DMS 273 treated with DMSO at 0.1 percent for 48 hours (cell line): ENCODE measurements at places on chromosomes 2 and 18.

DNA sequence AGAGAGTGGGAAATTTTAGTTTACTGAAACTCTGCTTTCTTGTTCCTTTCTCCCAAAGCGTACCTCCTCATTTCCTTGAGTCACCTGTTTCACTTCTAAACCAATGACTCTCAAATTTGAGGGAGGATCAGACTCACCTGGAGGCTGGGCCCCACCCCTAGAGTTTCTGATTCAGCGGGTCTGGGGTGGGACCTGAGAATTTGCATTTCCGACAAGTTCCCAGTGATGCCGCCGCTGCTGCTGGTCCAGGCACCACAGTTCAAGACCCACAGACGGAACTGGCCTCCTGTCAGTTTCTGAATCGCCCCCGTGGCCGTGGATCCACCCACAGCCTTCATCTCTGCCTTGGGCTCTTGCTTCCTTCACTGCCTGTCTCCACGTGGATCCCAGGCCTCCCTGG is 44.9 kb upstream of the PELI1 start:
- DNase-seq, result no peak

GRCh38 chr2:24342110-24342910 is 18.0 kb downstream of the ITSN2 start:
- no peak for DNase-seq

DNA sequence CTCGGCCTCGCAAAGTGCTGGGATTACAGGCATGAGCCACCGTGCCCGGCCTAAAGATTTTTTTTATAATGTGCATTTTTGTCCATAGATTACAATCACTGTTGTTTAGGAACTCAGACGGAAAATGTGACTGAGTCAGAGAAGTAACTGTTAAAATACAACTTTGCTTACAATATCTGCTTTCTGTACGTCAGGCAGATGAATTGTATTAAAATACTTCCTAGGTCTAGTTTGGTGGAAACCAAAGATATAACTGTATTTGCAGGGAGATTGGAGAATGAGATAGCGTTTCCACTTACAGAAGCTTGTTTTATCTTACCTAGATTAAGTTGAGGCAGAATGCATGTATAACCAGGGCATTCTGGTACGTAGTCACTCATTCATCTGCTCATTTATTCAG is 36.7 kb downstream of the ASAP2 start:
- DNase-seq, result no peak

GRCh38 chr2:221517696-221518151 is 54.4 kb downstream of the EPHA4 start:
- no peak for DNase-seq

DNA sequence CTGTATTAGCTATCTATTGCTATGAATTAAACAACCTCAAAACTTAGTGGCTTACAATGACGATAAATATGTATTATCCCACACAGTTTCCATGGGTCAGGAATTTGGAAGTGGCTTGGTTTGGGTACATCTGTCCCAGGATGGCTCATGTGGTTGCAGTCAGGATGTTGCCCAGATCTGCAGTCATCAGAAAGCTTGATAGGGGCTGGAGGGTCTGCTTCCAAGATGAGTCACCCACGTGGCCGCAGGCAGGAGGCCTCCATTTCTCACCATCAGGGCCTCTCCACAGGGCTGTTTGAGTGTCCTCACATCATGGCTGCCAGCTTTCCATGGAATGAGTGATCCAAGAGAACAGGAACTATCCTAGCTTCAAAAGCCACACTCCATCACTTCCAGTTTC is 46.4 kb downstream of the CHRNA1 start:
- DNase-seq, result no peak

DNA sequence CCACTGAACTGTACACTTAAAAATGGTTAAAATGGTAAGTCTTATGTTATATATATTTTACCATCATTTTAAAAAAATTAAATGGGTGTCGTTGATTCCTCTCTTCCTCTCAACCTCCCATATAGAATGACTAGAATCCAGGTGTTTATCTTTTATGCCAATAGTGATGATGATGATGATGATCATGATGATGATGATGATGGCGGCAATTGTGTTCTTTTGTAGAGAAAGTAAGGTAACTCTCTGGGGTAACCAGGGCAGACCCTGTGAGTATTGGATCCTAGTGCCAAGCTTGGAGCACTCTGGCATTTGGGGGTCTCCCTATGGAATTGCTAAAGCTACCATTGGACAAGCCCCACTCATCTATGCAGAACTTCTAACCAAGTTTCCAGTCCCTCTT is 113.6 kb downstream of the GLI2 start:
- no peak for DNase-seq

DNA sequence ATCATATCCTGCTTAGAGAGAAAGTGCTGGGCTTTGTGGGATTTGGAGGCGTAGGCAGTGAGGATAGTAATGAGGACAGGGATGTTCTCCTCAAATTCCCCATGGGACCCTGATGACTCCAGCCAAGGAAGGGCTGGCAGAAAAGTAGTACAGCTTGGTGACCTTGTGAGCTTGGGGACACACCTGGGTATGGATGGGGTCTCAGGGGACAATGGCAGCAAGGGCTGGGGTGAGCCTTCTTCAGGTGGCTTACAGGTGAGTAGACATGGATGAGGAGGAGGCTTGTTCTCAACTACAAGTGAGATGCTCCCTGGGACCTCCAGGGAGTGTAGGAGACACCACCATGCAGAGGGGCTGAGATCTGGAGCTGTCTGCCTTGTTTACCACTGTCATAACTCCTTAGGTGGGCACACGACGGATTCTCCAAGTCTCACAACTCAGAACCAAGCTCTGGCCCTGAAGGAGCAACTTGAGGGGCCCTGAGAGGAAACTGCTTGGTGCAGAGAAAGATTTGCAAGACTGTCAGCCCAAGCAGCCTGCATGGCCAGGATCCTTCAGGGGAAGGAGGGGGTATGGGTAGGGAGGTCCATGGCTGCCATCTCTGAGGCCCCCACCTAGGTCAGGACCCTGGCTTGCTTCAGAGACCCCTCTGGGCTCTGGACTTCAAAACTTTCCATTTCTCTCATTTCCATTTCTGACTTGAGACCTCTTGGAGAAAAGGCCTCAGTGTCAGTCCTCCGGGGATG is 262.8 kb downstream of the DYSF start:
- no peak for DNase-seq

DNA sequence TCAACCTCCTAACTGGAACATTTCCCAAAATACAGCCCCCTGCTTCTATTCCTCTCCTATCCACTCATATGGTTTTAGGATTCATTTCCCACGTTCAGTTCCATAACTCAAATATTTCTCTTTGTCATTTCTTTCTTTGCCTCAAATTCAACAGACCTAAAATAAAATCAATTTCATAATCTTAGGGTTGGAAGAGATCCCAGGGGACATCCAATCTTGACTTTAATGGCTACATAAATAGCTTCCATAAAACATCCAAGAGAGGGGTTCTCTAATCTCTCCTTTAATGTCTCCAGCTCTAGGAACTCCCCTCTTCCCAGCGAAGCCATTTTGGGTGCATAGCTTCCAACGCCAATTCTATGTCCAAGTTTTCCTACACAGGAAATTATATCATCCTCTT is 33.8 kb downstream of the RBKS start:
- DNase-seq, result no peak

GRCh38 chr2:147030966-147031720 is 813.7 kb upstream of the ACVR2A start:
- no peak for DNase-seq

DNA sequence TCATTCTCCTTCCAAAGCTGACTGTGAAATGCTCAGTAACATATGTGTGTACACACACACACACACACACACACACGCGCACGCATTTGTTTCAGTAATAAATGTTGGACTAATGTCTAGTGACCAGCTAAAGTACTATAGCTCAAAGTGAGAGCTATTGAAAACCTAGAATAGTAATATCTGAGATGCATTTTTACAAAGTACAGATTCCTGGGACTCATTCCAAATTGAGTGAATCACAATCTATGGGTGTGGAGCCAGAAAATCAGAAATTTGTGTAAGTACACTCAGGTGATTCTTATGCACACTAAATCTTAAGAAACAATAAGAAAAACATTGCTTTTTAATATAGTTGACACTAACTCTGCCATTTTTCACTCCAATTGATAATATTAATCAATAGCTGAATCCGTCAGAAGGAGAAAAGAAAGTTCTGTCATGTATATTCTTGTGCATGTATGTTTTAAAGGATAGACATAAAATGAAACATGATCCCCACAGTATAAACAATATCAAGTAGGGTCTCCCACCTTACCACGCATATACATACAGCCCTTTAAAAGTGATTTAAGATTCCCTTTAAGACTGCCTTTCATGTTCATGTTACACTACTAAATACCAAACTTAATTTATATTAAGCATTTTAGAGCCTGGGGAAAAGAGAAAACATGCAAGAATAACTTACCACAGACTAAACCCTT is 123.5 kb downstream of the ATAD2B start:
- DNase-seq, result no peak

- DNase-seq, result no peak
Measured at GRCh38 chr2:229235131-229235914, 35.8 kb downstream of the PID1 start.

GRCh38 chr2:204753841-204754240 is 208.6 kb downstream of the PARD3B start:
- DNase-seq, result no peak

- DNase-seq, result no peak
Measured at GRCh38 chr2:101310090-101310833, 1.8 kb upstream of the RNF149 start.

- peak; percentile 41 for DNase-seq
Measured at GRCh38 chr18:12963069-12963468, 15.3 kb downstream of the SEH1L start.

DNA sequence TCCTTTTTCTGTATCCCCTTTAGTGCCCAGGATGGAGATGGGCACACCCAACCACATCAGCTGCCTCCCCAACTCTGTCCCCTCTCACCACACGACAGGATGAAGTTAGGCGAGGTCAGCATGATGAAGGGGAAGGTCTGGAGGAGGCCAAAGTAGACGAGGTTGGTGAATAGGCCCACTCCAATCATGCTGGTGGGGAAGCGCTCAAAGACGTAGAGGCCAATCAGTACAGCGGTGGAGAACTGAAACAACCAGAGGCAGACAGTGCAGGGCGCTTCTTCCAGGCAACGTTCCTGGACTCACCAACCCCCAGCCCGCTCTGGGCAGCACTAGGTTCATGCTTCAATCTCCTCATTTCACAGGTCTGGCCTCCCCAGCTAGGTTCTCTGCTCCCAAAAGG is 2.9 kb downstream of the TEX261 start:
- DNase-seq, result no peak

DNA sequence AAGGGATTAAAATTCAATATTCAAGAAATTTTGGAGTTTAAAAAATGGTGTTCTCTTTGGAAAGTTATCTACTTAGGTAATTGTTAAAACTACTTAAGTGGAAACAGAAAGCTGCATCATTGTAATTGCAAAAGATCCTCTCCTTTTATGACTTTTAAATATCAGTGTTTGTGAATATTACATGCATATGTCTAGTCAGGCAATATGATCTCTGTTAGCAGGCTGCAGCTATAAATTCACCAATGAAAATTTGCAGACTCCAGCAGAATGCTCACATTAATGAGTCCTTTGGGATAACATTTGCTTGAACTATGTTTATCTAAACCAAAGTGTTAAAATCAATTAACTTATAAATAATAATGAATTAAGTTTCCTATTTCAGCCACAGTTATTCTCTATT is 59.2 kb upstream of the CSRNP3 start:
- no peak for DNase-seq

DNA sequence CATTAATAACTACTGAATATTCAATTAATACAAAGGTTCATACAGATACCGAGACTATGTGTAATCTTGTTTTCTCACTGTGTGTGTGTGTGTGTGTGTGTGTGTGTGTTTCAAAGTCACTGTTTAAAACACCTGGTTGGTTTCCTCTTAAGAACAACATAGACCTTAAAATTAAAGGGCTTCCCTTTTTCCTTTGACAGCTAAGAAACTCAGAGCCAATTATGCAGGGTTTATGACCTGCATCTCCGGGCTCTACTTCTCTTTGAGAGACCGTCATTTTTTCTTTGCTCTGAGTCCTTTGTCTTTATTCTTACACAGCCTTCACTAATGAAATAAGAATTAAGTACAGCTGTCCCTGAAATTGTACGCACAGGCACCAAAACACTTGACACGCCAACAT is 145.6 kb downstream of the HDAC4 start:
- no peak for DNase-seq

DNA sequence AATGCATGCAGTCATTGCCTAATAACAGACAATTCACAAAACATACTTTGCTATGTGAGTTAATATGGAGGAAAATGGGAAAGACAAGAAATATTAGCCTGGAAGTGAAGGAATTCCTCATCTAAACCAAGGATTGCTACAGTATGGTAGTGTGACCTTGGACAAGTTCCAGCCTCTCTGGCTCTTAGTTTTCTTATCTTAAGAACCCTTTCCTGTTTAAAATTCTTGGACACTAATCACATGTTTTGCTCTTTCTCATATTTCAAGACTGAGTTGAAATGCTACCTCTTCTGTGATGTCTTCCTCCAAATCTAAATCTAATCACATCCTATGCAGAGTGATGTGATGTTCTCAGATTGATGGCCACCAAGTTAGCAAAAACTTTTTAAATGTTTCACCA is 20.8 kb upstream of the ADAM23 start:
- DNase-seq, result no peak
